ENCODE measurements at places on chromosomes 11 and 22.

DNA sequence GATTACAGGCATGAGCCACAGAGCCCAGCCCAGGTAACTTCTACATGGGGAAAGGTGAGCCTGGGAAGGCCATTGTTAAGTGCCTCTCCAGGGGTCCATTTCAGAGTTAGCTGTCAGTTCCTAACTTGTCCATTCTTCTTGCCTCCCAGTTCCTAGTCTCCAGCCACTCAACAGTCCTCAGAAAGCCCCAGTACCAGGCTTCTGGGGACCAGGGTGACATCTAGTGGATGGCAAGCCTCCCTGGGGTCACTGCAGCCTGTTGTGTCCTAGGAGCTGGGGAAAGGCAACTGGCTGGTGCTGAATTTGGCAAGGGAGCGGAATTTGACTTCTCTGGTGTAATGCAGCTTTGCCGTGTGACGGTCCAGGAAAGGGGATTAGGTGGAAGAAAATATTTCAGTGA, 2.1 kb downstream of the LGALS12 start:
- no peak for DNase-seq

GRCh38 chr22:49751966-49752597, 75.6 kb downstream of the BRD1 start:
- no peak for DNase-seq

- no peak for DNase-seq
Observed at GRCh38 chr11:130243816-130244215, 70.9 kb downstream of the ZBTB44 start.

DNA sequence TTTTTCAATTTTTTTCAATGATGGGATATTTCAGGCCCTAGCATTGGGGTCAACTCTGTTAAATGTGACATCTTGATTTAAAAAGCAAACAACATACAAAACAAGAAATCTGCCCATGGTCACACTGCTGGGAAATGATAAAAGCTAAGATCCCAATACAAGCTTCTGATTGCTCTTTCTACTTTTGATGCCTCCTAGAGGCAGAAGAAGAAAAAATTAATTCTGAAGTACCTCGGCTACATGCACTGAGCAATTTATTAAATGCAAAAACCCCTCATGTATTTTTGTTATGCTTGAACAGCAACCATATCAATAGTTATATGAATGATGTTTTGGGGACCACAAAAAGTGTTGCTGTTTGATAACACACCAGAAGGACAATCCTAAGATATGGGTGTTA, 342.1 kb upstream of the NARS2 start:
- no peak for DNase-seq

DNA sequence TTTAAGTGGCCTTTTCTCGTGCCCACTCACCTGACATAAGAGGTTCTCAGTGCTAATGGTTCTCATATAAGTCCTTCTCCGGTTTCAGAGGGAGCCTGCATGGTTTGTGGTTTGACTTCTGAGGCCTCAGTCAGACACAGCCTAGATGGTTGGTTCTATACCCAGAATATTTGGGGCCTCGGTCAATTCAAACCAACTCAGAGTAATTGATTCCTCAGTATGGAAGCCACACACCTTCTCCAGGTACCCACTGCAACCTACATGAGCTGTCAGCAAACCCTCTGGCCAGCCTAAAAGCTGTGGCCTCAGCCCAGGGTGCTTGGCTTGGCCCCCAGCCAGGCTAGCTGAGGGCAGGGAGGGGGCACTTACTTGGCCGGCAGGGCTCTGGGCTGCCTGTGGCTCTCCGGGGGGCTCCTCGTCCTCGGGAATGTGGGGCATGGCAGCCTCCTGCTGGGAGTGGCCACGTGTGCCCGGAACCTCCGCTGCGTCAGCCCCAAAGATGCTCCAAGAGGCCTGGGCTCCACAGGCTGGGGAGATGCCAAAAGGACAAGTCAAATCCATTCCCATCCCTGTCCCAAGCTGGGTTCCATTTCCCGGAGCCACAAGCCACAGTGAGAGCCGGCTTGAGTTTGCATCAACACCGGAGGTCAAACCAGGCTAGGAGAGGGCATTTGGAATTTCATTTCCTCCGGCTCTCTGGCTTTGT, 41.7 kb downstream of the IRAG1 start:
- DNase-seq = peak; percentile 91

GRCh38 chr11:28529046-28529445, 420.9 kb downstream of the METTL15 start:
- DNase-seq = no peak

DNA sequence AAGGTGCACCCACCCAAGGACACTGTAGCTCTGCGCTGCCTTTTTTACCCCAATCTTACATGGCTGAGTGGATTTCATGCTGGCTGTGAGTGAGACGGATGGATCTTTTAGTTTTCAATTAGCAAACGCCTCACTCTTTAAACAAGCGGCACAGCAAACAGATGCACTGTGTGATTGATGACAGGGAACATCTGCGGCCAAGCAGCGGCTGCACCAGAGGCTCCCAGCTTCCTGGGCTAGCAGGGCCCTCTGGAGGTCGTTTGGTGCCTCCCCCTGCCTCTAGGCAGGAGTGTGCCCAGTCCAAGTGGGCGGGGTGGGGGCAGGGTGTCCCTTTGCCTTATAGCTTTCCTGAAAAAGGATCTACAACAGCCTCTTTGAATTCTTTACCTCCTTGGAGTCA, 2.1 kb upstream of the DRD2 start:
- DNase-seq = peak; percentile 35

- DNase-seq = no peak
Observed at GRCh38 chr11:93089474-93090102, 108.2 kb downstream of the SLC36A4 start.

DNA sequence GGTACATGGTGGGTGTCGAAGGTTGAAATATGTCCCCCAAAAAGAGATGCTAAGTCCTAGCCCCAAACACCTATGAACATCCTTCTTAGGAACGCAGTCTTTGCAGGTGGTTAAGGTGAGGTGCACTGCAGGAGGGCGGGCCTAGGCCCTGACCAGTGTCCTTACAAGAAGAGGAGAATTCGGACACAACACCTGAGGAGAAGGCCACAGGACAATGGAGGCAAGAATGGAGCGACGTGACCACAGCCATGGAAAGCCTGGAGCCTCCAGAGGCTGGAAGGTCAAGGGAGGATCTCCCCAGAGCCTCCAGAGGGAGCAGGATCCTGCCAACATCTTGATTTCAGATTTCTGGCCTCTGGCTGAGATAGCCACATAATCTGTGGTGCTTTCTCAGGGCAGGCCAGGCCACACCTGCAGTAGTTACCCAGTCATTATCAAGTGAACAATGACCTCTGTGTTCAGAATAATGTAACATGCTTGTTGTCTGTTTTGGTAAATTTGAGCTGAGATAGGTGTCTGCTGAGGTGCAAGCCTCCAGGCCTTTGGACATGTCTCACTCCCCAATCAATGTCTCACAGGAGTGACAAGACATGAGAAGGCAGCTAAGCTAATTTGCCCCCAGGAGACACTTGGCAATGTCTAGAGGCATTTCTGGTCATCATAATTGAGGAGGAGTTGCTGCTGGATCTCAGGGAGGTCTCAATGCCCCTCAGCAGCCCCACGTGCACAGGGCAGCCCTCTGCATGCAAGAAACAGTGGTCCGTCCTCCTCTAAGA, 498.9 kb downstream of the BRD1 start:
- no peak for DNase-seq

GRCh38 chr11:43879789-43880639, 617 bp upstream of the ALKBH3 start:
- no peak for DNase-seq

GRCh38 chr22:17705951-17706900, 67.7 kb downstream of the BCL2L13 start:
- no peak for DNase-seq

DNA sequence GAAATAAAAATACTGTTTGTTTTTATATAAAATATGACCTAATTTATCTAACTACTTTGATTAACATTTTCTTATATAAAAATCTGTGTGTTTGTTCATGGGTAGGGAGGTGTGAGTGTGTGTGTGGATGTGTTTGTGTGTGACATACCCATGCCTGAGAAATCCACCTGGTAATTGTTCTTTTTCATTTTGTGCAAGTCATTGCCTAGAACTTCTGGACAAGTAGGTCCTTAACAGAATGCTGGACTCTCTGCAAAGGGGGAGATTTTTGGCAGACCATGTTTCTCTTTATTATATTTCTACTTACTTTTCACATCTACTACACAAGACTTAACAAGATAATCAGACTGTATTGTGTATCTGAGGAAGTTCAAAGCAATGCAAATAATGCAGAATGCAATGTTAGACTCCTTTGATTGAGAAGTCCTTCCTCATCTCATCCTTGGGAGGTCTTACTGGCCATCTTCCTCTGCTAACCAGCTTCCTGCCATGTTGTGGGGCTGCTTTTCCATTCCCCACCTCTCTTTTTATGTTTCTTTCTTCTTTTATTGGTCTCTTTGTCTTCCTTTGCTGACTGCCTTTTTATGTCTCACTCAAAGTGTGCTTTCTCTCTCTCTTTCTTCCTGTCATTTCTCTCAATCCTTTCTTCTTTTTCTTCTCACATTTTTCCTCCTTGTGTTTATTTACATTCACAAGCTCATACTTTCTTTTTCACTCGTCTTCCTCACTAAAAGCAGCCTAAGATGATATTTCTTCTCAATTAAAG, 1017.0 kb upstream of the CNTN5 start:
- no peak for DNase-seq

DNA sequence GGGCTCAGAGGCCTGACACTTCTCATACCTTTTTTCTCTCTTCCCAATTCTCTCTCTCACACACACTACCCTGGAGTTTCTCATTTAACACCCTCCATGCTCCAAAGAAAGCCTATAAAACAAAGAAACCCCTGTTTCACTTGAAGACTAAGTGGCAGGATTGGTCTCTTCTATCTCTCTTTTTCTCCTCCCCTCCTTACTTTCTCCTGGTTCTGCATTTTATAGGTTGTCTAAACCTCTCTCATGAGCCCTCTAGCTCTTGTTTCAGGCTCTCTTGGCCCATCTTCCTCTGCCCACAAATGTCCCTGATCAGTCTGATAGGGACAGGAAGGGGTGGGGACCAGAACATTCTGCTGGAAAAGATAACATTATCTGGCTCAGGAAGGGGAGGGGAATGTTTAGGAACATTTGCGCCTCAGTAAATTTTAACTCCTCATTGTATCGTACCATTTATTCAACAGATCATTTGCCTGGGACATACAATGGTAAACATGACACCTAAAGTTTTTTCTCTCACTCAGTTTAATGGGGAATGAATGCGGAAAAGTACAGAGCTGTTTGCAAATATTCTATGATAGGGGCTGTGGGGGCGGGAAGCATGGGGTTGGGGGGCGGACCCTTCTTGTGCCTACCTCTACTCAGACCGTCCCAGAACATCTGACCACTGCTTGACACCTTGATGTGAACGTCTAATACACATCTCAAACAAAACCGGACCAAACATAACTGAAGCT, 10.8 kb downstream of the CRYBA4 start:
- no peak for DNase-seq

GRCh38 chr11:116312570-116313391, 460.0 kb downstream of the BUD13 start:
- DNase-seq = no peak

GRCh38 chr11:33533386-33534052, 167.1 kb downstream of the C11orf91 start:
- no peak for DNase-seq

- DNase-seq = no peak
Observed at GRCh38 chr11:115912484-115912945, 408.3 kb upstream of the CADM1 start.

DNA sequence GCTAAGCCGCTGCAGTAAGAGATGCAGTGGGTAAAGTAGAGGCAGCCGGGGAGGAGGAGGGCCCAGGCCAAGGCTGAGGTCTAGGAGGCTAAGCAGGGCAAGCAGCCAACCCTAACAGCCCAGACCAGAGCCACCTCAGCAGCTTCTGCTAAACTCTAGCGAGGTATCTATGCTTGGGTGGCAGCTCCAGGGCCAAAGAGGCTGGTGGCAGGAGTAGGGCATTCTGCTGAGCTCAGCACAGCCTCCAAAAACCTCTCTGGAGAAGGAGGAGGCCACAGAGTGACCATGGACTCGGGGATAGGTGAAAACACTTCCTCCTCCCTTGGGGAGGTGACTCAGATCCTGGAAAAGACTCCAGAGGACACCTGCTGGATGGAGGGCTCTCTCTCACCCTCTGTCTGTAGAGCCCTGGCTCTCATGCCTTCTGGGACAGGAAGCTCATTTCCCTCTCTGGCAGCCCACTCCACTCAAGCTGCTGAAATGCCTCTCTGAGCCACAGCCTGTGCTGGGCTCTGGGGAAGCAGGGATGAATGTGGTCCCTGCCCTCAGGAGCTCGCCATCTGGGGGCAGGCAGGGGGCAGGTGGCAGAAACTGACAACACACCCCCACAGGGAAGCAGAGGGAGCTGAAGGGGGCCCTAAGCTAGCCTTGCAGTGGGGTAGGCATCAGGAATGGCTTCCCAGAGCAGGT, 16.5 kb upstream of the TPBGL start:
- DNase-seq = no peak

GRCh38 chr11:57071829-57072228, 83.1 kb downstream of the OR5AK2 start:
- DNase-seq = no peak

- DNase-seq = no peak
Observed at GRCh38 chr22:33202455-33202854, 144.3 kb upstream of the SYN3 start.

DNA sequence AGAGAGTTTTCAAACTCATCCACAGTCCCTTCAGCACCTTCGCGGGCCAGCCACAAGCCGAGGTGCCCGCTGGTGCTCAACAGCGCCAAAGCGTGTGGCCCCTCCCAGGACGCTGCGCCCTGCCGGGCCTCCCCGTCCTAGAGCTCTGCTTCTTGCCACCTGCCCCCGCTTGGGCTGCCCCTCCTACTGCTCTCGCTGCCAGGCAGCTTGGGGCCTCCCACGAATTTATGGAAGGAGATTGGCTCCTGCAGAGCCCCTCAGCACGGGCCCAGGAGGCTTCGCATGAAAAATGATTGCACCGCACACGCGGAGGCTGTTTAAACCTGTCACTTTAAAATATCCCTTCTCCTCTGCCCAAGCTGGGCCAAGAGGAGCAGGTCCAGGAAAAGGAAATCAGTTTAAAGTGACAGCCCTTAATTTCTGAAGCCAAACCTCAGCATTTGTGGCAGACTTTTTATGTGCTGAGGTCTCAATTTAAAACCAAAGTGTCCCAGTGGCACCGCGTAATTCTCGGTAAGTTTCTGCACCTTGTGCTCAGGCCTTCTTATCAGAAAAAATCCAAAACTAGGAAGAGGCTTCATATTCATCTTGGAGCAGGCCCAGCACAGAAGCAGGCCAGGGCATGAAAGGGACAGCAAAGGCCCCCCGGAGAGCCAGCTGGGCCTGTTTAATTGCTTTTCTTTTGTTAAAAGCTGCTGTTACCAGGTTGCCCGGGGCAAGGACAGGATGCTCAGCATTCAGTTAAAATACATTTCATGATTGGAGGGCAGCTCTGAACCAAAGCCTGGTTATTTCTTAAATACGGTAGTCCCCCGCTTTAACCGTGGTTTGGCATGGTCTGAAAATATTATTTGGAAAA, 303.6 kb downstream of the OPCML start:
- no peak for DNase-seq

DNA sequence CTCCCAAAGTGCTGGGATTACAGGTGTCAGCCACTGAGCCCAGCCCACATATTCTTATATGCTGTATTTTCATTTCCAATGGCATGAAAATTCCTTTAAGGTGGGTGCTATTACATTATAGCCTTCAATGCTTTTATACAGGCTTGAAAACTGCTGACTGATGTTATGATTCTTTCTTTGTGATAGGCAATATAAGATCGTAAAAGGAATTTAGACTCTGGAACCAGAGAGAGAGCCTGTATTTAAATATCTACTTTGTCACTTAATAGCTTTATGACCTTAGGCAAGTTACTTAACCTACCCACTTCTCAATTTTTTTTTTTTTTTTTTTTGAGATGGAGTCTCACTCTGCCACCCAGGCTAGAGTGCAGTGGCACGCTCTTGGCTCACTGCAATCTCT, 26.2 kb downstream of the AGBL2 start:
- no peak for DNase-seq

- DNase-seq = no peak
Observed at GRCh38 chr11:71908218-71908617, 20.2 kb downstream of the XNDC1N start.
